ENCODE measurements at places on chromosomes 1 and 21.

DNA sequence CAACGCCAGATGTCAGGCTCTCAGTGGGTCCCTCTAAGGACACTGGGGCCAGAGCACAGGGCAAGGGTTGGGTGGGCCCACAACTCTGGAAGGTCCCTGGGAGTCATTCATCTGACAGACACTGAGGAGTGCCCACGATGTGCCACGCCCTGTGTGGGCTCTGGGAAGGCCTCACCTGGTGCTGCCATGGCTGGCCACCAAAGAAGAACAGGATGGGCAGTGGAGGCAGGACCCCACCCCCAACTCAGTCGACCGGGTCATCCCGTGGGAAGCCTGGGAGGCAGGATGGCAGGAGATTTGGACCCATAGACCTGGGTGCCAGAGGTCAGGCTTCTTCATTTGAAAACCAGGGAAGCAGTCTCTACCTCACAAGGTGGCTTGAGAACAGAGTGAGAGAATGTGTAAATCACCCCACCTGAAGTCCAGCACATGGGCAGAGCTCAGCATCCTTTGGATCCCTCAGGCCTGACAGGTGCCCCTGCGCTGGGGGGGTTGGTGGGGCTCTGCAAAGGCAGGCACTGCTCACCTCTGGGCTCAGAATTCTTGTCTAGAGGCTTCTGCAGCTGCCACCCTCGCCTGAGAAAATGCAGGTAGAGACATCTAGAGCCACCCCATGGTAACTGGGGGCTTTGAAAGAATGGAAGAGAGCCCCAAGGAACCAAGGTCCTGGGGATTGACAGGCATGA is 1.2 kb upstream of the SELENON start:
- DNase-seq: no peak

DNA sequence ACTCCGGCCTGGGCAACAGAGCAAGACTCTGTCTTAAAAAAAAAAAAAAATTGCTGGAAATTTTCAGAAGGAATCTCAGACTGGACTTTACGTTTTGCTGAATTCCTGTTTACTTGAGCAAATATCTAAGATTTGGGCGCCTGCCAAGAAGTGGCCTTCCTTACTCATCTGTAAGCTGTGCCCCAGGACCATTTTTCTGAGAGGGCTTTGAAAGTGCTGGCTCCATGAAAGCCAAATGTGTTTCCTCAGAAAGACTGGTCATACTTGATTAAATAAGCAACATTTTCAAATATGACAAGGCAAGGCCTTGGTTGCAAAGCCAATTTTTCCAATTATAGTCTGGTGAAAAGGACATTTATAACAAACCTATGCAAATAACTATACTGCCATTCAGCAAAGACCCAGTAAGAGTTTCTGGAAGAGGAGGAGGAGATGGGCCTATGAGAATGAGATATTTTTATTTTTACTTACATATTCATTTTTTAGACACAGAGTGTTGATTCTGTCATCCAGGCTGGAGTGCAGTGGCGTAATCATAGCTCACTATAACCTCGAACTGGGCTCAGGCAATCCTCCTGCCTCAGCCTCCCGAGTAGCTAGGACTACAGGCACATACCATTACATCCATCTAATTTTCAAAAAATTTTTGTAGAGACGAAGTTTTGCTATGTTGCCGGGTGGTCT is 56.3 kb upstream of the HTR1D start:
- no peak for DNase-seq

GRCh38 chr1:33849211-33849610 is 14.7 kb upstream of the HMGB4 start:
- no peak for DNase-seq

- DNase-seq: no peak
Observed at GRCh38 chr1:12407050-12407961, 177.5 kb downstream of the VPS13D start.

DNA sequence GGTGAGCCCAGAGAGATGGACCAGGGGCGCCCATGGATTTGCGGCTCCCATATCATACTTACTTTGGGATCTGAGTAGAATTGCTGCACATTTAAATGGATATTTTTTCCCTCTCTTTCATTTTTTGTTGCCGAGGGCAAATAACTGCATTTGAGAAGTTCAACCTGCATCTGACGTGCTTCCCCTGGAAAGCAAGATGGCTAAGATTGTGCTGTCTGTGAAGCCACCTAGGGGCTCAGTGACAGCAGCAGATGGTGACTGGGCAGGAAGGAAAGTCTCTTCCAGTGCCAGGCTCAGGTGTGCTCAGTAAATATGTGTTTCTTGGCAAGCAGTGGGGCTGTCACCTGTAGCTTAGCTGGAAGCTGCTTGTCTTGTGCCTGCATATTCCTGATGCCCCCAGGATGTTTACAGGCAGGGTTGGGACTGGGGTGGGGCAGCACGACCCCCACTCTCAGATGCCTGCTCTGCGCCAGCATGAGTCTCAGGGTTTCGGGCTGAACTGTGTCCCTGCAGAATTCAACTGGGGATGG is 59.8 kb upstream of the ETV3 start:
- no peak for DNase-seq

- DNase-seq: no peak
Observed at GRCh38 chr1:14969006-14969405, 184.5 kb upstream of the TMEM51 start.

DNA sequence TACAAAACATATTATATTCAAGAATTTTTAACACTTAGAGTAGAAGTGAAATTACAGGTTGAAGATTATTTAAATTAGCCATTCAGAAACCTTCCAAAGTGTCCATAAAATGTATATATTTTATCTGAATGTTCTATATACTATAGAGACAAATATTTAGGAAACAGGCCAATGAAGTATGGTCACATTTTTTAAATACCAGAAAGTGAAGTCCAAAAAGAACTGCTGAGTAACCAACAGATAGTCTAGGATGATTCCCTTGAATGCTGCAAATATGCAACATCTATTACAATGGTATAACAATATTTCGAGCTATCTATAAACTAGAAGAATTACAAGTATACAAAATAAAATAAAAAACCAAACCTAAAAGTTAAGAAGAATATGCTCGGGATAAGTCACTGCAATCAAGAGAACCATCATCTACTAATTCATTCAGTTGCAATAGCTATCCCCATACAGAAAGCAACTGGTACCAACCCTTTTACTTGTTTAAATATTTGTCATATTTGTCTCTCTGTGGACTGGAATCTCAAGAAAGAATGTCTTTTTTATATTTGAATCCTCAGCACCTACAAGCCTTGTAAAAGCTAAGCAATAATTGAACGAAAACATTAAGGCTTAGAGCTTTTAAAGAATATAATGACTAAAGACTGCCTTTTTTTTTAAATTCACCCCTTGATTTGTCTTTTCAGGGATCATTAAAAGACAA is 8.1 kb downstream of the ODF2L start:
- DNase-seq: no peak

DNA sequence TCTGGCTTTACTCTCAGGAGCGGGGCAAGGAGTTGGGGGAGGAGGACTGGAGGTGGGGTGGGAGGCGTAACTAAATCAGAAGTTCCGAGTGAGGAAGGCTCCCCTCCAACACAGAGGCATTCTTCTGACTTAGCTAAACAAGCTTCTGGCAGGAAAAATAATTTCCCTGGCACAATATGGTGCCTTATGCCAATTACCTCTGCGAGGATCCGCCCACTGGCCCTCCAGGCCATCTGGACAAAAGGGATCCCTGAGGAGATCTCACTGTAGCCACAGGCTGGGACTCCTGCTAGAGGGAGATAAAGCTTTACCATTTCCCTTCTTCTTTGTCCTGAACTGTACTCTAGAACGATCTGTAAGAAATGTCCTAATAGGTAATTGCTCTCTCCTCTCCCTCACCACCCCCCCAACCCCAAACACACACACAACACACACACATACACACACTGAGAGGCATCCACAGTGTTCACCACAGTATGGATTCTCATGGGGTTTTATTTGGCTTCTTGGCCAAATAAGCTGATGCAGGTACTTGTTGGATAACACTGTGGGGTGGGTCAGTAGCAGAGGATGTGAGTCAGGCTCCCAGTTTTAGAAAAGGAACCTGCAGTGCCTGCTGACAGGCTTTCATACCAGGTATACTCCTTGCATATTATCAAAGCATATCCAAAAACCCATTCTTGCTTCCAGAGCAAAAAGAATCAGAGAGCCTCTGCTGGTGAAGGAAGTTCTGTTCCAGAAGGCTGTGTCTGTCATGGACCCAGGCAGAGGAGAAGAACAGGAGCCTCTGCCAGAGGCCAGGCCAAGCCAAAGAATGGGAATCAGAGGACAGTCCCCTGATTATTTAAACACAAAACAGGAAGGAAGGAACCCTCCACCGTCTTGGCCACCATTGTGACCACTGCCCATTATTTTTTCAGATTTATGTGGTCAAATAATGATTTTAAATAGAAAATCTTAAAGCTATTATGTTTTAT is 169.1 kb downstream of the C1orf21 start:
- DNase-seq: no peak

- DNase-seq: peak; percentile 75
Observed at GRCh38 chr1:209569455-209570207, 13.9 kb upstream of the CAMK1G start.

GRCh38 chr21:44521301-44521927 is 18.6 kb downstream of the KRTAP10-1 start:
- peak; percentile 23 for DNase-seq

DNA sequence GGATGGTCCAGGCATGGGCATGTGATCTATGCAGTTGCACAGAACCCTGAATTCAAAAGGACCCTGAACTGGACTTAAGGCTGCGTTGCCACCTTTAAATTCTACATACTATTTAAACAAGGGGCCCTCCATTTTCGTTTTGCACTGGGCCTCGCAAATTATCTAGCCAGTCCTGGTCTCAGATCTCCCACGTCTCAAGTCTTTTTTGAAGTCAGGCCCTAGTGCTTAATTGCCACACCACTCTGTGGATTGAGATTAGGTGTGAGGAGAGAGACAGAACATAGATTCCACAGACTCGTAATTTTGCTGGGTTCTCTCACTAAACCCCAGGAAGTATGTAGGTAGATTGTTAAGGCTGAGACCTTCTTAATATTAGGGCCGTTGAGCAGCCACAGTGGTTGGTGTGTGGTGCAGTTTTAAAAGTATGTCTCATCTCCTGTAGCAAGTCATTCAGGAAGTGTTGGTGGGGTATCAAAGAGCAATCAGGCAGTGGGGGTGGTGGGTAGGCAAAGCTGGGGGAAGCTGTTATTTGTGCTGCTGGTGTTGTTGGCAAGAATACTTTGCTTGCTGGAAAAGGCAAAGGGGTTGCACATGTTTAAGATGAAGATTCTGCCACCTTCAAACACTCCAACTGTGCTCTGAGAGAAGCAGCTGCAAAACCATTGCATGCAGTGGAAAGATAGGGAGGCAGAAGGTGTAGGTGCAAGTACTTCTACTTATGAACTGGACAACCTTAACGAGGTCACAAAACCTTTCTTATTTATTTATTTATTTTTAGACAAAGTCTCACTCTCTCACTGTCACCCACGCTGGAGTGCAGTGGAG is 11.2 kb downstream of the CD84 start:
- DNase-seq: no peak

DNA sequence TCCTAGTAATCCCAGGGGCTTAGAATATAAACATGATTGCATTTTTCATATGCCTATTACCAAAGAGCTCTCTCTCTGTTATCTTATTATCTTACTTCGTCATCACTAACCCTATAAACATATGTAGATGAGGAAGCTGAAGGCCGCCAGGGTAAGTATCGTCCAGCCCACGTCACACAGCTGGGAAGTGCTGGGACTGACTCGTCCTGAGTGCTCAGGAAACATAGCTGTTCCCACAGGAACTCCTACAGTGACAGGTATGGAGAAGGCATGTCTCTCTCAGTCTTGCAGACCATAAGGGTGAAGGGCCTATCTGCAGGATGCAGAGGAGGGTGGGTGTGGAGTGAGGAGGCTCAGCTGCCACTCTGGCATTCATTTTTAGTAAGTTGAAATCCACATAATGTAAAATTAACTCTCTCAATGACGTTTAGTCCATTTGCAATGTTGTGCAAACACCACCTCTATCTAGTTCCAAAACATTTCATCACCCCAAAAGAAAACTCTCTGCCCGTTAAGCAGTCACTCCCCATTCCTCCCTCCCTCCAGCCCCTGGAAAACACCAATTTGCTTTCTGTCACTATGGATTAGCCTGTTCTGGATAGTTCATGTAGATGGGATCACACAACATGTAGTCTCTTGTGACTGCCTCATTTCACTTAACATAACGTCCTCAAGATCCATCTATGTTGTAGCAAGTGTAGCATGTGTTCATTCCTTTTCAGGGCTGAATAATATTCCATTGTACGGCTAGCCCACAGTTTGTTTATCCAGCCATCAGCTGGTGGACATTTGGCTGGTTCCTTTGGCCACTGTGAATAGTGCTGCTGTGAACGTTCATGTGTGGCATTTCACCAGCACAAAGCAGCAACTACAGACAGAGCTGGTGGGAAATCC is 68.3 kb downstream of the TCP10L start:
- DNase-seq: no peak

DNA sequence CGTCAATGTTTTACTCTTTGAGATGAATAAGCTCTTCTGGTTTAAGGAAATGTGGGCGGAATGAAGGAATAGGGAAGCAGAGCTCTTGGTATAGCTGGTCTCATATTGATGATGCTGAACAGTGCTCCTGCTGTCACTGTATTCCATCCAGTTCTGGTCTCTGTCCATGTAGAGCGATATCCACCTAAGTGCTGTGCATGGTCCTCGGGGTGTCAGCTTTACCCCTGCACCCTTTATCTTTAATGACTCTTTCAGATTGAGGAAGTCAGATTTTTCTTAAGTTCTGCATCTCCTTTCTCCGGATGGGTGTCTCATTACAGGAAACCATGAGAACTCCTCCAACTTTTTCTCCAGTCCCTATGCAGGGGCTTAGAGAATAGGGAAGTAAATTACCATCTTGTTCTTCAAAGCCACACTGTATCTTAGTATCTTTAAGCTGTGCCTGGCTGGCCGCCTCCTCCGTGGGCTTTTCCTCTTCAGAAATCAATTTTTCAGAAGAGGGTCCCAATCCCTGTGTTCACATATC is 52.9 kb downstream of the PDE4B start:
- DNase-seq: no peak

DNA sequence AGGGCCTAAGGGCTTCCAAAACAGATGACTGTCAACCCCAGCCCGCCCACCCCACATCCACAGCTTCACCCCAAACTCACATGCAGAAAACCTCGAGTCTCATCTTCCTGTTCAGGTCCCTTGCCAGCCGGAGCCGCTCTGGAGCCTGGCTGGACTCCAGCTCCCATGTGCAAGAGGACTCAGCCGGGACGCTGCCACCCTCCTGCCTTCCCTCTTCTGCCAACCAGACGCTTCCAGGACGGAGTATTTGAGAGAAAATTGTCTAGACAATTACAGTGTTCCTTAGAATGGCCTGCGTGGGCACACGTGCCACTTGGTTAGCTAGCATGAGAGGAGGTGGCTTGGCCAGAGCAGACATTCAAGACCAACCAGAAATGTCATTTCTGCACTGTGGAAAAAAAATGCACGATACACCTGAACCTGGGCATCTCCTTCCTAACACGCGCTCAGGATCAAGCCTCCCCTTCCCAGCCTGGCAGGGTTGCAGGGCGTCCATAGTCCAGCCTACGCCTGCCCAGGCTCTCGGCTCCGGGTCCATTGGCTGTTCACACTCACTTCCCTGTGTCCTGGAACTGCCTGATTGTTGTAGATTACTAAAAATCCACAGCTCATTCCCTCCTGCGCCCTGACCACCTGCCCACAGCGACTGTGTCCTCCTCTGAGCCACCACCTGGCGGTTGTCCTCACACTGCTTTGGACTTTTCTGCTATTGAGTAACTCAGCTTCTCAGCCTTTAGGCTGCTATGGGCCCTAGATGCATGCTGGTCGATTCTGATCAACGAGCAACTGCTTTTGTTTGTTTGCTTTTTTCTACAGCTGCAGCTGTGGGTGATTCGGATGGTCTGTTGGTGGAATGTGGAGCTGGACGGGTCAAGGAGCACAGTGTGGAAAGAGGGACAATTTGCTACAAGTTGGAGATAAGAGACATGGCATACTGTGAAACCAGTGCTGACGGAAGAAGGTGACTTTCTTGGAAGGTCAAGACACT is at the start of gene CLDN14:
Gene CLDN14, minus strand, starts transcription at position 708 of the 988 bp plus-strand sequence. CDS start 18,427 bp downstream, outside the sequence.
- DNase-seq: peak; percentile 58

Data from Caco-2 (cell line).